ENCODE measurements at places on chromosomes 1 and 21.

DNA sequence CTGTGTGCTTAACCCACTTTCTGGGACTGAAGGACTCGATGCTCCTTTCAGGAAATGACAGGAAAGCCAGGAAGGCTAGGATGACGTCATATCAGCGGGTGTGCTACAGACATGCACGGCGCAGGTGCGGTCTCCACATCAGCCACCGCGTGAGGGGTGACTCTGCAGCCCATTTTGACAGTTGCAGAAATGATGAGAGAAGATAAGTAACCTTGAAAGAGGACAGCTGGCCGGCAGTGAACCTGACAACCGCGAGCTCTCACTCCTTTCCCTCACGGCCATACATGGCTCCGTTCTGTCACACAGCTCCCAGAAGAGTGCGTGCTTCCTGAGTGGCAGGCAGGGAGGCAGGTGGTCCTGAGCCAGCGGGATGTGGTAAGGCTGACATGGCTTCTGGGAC lies 1.7 kb upstream of the KRTAP10-5 start:
- no peak for DNase-seq

DNA sequence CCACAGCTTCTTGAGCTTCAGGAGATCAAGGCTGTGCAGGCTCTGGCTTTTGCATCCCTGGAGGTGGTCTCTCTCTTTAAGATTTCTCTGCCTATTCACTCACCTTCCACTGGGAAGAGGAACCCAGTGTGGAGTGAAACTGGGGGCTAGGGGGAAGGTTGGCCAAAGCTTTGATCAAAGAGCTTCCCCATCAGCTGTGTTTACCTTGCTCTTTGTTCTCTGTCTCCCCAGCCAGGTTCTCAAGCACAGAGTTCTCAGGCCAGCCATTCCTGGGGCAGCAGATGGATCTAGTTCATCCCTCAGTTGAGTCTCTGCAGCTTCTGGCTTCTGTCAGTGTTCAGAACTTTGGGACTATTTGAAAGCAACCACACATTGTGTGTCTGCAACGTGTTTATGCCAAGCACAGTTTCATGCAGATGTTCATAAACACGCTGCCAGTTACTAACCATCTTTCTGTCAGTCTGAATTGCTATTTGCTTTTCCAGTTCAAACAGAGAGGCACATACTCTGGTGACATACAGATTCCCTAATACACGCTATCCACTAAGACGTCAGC lies 17.2 kb upstream of the MRPS14 start:
- DNase-seq, result no peak

- no peak for DNase-seq
These were observed 108.3 kb downstream of the HIVEP3 start for GRCh38 chr1:41810446-41810845.

GRCh38 chr1:61358770-61359455 lies 276.6 kb downstream of the NFIA start:
- DNase-seq, result no peak

DNA sequence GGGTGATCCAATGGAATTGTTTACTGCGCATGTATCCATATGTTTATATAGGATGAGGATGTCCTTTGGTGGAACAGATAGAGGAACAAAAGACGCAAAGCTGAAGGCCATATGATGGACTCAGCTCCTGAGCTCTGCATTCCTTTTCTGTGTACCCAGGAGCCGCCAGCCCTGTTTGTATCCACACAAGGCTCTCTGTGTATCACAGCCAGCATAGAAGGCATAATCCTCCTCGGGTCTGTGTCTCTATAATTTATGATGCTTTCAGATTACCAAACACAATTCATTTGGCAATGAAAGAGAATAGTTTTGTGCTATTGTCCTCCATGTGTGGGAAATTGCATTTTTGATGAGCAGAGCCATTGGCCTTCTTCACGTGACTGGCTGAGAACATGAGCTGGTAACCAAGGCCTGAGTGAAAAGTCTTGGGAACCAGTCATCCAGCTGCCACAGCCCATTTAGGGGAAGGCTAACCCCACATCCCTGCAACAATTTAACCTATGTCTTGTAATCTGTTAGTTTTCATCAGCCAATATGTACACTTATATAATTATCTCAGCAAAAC lies 119.2 kb downstream of the PBX1 start:
- DNase-seq, result no peak

- DNase-seq, result no peak
These were observed 84.9 kb downstream of the SIM2 start for GRCh38 chr21:36783612-36784374.

GRCh38 chr1:22228505-22228911 lies 85.6 kb upstream of the WNT4 start:
- DNase-seq, result no peak

- no peak for DNase-seq
These were observed 12.6 kb upstream of the PLA2G2C start for GRCh38 chr1:20198918-20199317.

DNA sequence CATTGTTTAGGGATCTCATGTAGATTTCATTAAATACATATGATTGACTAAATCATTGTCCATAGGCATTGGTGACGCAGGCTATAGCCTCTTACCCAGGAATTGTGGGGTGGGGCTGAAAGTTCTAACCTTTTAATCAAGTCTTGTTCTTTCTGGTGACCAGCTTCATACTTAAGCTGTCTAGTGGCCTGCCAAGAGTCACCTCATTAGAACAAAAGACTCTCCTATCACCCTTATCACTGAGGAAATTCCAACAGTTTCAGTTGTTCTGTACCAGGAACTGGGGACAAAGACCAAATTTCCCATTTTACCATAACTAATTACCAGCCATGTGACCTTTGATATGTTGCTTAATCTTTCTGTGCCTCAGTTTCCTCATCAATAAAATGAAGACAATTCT lies 298.5 kb downstream of the PBX1 start:
- no peak for DNase-seq

- DNase-seq, result no peak
These were observed 130.3 kb upstream of the C21orf91 start for GRCh38 chr21:17949421-17949820.

GRCh38 chr1:236143104-236143948 lies 987 bp downstream of the GPR137B start:
- DNase-seq, result no peak

GRCh38 chr1:213828867-213829266 lies 158.9 kb upstream of the PROX1 start:
- DNase-seq, result no peak

GRCh38 chr21:42145569-42146272 lies 73.2 kb upstream of the ABCG1 start:
- DNase-seq, result peak; percentile 36

GRCh38 chr1:174428033-174428432 lies 19.7 kb upstream of the GPR52 start:
- DNase-seq, result no peak

DNA sequence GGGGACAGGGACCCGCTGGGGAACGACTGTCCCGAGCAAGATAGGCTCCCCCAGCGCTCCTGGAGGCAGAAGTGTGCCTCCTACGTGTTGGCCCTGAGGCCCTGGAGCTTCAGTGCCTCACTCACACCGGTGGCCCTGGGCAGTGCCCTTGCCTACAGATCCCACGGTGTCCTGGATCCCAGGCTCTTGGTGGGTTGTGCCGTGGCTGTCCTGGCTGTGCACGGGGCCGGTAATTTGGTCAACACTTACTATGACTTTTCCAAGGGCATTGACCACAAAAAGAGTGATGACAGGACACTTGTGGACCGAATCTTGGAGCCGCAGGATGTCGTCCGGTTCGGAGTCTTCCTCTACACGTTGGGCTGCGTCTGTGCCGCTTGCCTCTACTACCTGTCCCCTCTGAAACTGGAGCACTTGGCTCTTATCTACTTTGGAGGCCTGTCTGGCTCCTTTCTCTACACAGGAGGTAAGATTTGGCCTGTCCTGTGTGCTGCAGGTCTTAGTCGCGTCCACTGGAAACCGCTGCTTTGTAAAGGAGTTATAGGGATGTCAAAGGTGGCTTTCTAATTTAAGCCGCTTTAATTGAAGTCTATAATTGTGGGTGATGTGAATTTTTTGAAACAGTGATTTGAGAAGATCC lies 717 bp downstream of the UBIAD1 start:
- DNase-seq, result no peak

DNA sequence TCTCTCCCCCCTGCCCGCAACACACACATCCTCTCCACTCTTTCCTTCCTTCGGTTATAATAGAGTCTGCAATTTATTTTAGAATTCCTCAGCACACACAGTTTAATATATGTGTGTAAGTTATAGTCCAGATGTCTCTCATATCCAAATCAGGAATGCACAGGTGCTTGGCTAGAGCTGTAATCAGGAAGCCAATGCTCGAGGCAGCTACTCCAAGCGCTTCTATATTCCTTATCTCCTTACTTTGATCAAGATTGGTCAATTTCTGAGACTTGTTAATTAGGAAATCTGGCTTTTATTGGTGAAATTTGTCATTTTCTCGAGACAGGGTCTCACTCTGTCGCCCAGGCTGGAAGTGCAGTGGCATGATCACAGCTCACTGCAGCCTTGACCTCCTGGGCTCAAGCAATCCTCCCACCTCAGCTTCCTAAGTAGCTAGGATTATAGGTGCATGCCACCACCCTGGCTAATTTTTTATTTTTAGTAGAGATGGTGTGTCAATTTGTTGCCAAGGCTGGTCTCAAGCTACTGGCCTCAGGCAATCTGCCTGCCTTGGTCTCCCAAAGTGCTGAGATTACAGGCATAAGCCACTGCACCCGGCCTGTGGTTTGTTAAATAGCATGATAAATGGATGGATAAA lies 27.7 kb downstream of the RPL5 start:
- DNase-seq, result no peak

DNA sequence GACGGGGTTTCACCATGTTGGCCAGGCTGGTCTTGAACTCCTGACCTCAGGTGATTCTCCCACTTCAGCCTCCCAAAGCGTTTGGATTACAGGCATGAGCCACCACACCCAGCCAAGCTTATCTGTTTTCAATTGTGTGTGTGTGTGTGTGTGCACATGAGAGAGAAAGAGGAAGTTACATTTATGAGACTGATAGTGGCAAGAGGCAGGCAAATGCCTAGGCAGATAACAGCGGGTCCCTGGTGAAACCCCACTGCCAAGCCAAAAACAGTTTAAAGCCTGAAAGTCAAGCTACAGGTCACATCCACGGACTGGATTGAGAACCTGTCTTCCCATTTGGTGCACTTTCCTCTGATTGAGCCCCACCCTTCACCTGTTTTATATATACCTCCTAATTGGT lies 35.1 kb upstream of the IFNGR2 start:
- no peak for DNase-seq

- DNase-seq, result no peak
These were observed 62.0 kb downstream of the AJAP1 start for GRCh38 chr1:4716406-4716805.

- DNase-seq, result no peak
These were observed 27.9 kb downstream of the RIMS3 start for GRCh38 chr1:40637470-40638007.

DNA sequence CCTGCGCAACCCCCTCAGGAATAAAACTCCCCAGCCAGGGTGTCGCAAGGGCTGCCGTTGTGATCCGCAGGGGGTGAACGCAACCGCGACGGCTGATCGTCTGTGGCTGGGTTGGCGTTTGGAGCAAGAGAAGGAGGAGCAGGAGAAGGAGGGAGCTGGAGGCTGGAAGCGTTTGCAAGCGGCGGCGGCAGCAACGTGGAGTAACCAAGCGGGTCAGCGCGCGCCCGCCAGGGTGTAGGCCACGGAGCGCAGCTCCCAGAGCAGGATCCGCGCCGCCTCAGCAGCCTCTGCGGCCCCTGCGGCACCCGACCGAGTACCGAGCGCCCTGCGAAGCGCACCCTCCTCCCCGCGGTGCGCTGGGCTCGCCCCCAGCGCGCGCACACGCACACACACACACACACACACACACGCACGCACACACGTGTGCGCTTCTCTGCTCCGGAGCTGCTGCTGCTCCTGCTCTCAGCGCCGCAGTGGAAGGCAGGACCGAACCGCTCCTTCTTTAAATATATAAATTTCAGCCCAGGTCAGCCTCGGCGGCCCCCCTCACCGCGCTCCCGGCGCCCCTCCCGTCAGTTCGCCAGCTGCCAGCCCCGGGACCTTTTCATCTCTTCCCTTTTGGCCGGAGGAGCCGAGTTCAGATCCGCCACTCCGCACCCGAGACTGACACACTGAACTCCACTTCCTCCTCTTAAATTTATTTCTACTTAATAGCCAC lies 696 bp downstream of the TGFB2 start:
- no peak for DNase-seq

DNA sequence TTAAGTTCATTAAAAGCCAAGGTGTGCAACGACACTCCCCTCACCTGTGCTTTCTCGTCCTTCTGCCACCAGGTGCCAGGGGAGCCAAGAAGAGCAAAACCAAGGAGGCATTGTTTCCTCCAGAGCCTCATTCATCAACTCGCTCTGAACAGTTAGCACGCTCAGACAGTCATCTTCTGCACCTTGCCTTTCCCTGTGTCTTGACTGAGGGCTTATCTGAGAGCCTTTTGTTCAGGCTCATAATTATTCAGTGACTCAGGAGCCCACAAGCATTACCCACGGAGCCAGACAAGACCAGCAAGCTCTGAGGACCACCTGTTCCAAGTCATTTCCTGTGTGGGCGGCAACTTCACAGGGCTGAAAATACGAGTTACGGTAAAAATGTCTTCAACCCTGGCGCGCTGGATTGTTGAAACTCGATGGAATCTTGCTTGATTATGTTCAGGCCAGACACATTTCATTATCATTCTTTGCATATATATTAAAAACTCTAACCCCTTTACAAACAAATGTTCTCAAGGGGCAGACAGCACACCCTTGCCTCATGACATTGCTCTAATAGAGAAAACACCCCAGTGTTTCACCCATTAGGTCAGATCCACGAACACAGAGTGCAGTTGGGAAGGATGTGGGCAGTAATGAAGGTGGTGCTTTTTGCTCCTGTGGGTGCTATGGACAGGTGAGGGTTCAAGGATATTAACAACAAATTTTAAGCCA lies 89.7 kb upstream of the RUNX1 start:
- peak; percentile 49 for DNase-seq

- no peak for DNase-seq
These were observed 74.7 kb downstream of the NTPCR start for GRCh38 chr1:233025157-233025556.

- DNase-seq, result no peak
These were observed 24.2 kb upstream of the DYNLT5 start for GRCh38 chr1:66728021-66728420.

DNA sequence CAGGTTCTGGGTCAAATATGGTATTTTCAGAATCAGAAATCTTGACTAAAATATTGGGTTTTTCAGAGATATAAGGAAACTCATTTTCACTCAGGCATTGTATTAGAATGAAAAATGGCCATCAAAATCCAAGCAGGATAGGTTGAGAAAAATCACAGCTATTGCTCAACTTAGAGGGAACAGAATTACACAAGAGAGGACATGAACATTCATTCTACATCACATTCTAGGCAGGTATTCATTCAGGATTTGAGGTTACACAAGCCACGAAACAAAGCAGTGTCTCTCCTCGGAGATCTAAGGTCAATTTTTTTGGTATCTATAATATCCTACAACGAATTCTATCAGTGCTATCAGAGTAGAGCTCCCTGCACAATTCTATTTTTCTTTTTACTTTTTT lies 163.6 kb upstream of the HP1BP3 start:
- DNase-seq, result no peak

GRCh38 chr1:42420911-42421585 lies 34.8 kb downstream of the ZMYND12 start:
- no peak for DNase-seq

DNA sequence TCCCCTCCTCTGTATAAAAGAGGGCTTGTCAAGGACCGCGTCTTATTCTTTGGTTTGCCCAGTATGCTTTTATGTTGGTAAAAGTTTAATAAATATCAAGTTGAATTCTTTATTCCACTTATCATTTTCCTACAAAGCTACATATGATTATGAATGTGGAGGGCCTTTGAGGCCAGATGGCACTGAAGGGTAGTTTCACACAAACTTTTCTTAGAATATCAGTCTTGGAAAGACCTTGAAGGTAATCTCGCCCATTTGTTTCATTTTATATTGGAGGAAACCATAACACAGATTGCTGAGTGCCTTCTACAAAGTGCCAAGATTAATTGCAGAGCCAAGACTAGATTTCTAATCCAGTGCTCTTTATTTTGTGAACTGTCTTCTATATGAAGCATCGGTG lies 5.8 kb upstream of the FUBP1 start:
- no peak for DNase-seq

Measured in activated CD8-positive, alpha-beta memory T cell treated with anti-CD3 and anti-CD28 coated beads for 4 hours (primary cell).